Inflammatory macrophage treated with lipopolysaccharide for 4 hours (primary cell): ENCODE measurements at places on chromosomes 12 and 14.
A peak's percentile ranks its signal among the peaks of the same experiment; 100 is the strongest.

DNA sequence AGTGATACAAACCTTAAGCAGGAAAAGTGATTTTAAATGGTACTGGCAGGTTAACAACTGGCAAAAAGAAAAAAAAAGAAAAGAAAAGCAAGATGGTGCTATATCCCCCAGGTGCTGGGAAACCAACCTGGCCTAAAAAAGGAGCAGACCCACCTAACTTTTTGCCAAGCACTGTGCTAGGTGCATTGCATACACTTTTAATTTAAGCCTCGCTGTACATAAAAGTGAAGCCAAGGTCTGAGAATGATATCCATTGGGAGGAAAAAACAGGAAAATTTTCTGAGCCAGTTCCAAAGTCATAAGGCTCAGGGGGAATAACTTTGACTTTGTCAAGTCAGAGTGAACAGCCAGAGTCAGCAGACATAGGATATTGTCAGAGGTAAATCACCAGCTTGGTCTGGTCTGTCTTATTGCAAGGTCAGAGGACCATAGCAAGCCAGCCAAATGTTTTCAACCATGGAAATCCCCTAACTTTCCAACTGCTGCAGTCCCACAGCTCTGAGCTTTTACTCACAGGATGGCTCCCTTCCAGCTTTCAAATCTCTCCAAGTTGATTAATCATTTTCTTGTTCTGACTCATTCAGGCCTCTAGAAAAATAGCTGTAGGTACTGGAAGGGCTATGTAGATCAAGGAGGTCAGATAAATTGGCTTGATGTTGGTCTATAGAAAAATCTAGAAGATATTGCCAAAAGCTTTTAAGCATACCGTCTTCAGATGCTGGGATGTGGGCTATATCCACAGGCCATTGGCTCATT lies 412.9 kb downstream of the RAD51B start:
- DNase-seq, result peak; percentile 95

DNA sequence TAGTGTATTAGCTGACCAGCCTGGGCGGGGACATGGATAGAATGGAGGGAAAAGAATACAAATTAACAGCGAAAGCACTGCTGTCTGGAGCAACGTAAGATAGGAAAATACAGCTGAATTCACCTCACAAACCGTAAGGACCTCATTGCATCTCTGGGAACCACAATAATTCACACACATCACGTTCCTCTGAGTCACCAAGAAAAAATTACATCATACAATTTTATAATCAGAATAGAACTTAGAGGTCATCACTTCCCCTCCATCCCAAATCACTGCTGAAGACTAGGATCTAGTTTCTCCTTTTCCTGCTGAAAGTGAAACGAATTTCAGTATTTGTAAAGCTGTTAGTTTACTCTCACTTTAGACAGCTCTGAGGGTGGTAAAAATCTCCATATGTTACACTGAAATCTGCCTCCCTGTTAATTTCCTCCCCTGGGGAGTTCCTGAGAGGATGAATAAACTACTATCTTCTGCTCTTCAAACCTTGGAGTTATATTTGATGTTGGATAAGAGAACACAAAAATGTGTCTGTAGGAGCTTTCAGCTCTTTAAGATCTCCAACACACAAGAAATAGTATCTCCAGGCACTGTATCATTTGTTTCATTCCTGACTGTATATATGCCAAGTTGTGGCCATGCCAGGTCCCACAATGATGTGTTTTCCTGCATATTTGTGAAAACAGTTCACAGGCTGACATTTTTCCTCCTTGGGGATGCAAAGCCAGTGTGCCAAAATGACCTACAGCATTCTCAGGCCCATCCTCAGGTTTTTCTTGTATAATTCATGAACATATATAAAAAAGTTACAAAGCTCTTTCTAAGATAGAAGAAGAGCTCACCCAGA lies 63.8 kb upstream of the SSTR1 start:
- peak; percentile 71 for DNase-seq

DNA sequence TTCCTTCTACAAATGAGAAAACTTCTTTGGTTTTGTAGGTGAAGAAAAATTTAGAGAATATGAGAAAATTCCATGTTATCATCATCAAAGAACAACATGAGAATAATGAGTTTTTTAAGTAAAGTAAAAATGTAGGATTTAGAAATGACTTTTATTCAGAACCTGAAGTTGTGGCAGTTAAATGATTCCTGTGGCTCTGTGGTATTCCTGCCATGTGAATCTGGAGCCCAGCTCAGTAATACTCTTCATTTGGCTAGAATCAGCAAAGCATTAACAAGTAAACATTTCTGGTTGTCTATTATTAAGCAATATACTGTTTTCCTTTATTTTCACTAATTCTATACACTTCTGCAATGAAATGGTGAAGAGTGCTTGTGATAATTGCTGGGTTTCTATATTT lies 95.6 kb upstream of the E2F7 start:
- DNase-seq, result no peak

DNA sequence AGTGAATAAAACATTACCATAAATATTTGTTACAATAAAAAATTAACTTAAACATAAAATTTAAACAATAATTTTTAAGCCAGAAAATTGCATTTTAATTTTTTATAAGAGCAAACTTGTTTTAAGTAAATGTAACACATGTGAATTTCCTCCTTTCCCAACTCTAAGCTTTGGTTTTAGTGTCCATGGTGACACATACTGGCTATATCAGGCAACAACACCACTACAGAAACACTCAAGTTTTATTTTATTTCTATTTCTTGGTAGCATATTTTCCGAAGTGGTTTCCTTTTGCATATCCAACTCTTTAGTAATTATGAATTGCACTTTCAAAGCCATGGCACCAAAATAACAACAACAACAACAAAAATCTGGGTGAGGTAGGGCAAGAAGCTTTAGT lies 2.2 kb downstream of the NELL2 start:
- DNase-seq, result no peak

GRCh38 chr12:112839386-112839972 lies 47.9 kb downstream of the RPH3A start:
- DNase-seq, result no peak

DNA sequence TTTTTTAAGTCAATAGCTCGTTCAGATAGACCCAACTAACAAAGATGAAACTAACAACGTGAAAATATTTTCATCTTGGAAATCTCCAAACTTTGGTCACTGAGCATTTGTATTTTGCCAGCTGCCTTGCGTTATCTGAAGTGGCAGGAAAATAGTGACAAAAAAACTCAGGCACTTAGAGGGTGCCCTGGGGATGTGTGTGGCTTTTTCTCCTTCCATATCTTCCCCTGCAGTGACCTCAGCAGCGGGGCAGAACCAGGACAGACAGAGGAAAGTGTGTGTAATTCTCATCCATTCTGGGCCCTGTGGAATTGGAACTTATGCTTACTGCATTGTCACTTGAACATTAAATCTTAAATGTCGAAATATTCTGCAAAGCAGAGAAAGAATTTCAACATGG lies 152.0 kb downstream of the BCAT1 start:
- DNase-seq, result no peak

GRCh38 chr12:101857043-101857558 lies 20.3 kb upstream of the DRAM1 start:
- peak; percentile 95 for DNase-seq
